ENCODE measurements at places on chromosomes 13 and 19.

DNA sequence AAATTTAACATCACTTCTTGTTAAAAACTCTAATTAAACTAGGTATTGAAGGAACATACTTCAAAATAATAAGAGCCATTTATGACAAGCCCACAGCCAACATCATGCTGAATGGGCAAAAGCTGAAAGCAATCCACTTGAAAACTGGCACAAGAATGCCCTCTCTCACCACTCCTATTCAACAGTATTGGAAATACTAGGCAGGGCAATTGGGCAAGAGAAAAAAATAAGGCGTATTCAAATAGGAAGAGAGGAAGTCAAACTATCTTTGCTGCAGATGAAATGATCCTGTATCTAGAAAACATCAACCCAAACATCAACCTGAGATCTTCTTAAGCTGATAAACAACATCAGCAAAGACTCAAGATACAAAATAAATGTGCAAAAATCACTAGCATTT is 15.6 kb upstream of the LILRB1 start:
- DNase-seq = no peak

DNA sequence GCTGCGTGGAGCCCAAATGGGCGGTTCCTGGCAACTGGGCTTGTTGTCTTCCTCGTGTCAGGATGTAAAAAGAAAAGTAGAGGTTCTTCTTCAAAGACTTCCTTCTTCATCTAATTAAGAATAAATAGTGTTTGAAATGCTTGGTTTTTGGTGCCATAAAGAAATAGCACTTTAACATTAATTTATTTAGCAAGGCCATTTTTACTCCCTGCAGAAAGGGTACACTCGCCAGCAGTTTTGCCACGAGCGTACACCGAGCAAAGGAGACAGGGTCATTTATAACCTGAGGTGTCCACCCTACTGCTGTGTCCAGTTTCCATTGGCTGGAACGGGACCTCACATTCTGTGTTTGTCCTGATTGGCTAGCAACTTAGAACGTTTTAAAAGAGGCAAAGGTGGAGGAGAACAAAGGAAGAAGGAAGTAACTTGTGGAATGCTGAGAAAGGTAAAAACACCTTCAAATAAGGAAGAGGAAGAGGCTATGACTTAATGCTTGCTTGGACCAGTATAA is 21.8 kb upstream of the OR10H1 start:
- no peak for DNase-seq

GRCh38 chr13:113562844-113563243 is 21.7 kb upstream of the TFDP1 start:
- no peak for DNase-seq

- no peak for DNase-seq
Observed at GRCh38 chr13:97165502-97166425, 56.4 kb upstream of the MBNL2 start.

GRCh38 chr19:39692166-39692565 is 12.1 kb upstream of the LGALS14 start:
- DNase-seq = no peak

Measured in stimulated activated naive CD8-positive, alpha-beta T cell treated with anti-CD3 and anti-CD28 coated beads, Interleukin-15, Interleukin-2, amounts not matched to agents 100 U/mL and 50 U/mL, for 24 hours (primary cell).